ENCODE measurements at places on chromosomes 4 and X. TPM values are rescaled to one million over a fixed set of nuclear protein-coding genes. Genes with fewer than 3 reads are reported as not detected.

DNA sequence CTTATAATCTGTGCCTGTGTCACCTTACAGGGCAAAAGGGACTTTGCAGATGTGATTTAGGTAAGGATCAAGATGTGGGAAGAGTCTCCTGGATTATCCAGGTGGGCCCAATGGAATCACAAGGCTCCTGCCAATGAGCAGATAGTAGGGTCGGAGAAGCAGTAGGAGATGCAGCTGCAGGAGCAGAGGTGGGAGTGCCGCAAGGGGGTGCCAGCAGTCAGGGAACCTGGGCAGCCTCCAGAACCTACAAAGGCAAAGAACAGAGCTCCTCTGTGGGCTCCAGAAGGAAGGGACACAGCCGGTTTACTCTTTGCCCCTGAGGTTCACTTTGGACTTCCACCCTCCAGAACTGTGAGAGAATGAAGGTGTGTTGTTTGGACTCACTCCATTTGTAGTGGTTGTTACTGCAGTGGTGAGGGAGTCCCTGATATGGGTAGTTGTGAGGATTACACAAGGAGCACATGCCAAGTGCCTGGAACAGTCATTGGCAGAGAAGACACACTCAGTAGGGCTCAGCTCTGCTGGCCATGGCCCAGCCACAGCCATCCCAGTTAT lies 318.5 kb downstream of the EVC2 start:
- DNase-seq: no peak

GRCh38 chr4:108567831-108568230 lies 52.5 kb upstream of the RPL34 start:
- DNase-seq: no peak

DNA sequence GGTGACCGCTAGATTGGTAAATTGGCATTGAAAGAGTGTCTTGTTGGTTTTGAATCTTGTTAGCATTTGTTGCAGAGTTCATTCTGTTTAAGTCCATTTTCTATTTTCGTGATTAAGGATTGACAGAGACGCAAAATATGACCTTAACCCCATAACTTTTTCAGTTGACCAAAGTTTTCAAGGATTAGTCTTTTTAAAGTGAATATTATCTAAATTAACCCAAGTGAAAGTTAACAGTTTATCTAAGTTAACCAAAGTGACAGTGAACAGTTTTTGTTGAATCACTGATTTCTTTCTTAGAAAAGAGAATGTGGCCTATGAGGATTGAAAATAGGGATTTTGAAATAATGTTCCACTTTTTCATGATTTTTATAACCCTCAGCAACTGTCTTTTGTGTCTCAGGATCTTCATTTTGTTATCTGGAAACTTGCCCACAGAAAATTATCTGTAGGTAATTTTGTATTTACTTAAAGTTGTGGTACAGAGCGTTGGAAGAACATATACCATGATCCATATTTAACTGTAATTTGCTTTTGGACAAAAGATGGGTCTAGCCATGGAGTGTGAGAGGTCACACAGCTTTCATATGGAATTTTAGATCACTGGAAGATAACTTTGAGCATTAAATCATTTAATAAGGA lies 3.3 kb downstream of the CPEB2 start:
- no peak for DNase-seq

DNA sequence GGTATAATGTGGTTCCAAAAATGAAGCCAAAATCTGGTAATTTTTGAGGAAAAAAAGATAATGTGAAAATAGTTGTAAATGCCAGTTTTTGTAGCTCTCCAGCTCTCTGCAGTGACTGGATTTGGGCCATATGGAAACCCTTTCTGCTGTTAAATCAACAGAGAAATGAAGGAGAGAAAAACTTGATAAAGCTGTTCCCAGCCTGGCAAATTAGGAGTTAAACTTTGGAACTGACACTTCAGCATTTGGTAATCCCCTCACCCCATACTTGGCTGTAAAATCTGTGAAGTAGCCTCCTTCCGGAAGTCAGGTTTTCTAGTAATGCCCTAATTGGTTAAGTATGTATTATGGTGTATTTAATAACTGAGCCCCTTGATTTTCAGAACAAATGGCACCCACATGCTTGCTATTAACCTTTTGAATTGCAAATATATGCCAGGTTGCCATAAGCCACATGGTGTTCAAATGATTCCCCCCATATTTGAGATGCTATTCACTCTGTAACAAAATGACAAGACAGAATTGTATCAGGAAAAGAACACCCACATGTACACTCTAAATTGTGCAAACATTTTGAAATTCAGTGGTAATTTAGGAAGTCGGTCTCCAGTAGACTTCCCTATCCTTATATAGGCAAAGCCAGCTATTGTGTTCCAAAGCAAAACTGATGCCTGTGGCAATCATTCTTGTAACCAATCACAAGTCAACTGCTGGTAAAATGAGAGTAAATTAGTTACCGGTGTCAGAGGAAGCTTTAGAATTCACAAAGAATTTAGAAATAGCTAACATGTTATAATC lies 96.3 kb upstream of the ADAMTS3 start:
- DNase-seq: no peak

DNA sequence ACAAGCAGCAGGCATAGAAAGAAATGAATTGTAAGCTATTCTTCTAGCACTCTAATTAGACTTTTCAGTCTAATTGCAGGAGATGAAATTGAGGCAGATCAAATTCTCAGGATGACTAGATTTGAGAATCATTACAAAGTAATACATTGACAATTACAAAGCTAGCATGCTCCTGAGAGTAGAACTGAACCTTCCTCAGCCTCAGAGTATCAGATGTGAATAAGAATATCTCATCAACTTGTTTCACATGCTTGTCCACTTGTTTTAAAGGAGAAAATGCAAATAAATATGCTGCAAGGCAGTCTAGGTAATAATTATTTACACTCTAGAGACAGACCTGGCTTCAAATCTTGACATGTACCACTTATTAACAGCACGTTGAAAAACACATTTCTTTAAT lies 491.0 kb upstream of the MAGEB2 start:
- DNase-seq: no peak

GRCh38 chrX:115702982-115703381 lies 142.0 kb downstream of the PLS3 start:
- no peak for DNase-seq

- peak; percentile 62 for DNase-seq
Measured at GRCh38 chr4:46329118-46329976, 60.6 kb downstream of the GABRA2 start.

- no peak for DNase-seq
Measured at GRCh38 chr4:36677874-36678273, 396.5 kb downstream of the DTHD1 start.

DNA sequence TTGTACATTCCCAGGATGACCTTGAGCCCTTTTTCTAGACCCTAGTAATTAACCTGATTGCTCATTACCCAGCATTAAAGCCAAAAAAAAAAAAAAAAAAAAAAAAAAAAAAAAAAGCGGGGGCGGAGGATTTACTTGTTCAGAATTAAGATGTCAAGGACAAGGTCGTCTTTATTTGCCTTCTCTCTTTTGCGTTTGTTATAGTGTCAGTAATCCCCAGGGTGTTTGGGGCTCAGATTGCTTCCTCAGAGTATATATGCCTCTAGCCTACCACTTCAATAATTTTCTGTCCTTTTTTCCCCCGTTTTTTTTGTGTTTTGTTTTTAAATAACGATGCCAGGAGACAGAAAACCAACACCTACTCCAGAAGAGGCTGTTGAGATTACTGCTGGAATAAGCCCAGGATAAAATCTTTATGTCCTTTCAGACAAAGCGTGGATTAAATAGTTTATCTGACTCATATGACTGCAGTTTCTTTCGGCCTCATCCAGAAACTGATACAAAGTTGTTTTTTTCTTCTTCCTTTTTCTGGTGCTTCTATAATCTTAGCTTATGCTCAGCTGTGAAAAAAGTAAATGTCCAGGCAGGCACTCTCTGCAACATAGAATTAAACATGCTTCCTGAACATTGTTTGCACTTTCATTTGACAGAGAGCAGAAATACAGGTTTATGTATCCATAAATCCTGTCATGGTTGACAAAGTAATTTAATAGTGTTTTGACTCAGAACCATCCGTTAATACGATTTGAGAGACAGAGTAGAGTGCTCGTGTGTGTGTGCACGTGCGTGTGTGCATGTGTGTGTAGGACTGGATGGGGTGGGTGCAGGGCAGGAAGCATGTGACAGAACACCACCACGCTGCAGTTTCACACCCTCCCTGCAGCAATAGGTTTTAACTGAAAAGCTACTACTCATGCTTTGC lies 138.6 kb downstream of the AFF1 start:
- DNase-seq: no peak

GRCh38 chr4:146095091-146095690 lies 80.3 kb upstream of the LSM6 start:
- peak; percentile 25 for DNase-seq

DNA sequence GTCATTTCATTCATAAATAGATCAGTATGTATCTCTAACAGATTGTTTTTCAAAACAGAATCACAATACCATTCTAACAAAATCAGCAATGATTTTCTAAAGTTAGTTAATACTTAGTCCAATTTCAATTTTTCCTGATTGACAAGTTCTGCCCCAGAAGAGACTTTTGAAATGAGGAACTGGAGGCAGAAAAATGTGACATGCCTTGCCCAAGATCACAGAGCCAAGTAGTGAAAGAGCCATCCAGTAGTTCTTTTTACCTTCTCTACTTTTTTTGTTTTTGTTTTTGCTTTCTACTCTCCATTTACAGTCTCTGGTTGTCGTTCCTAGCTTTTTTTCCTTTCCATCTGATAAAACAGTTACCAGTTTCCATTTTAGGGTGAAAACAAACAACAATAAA lies 129.3 kb upstream of the TMEM164 start:
- no peak for DNase-seq

- DNase-seq: no peak
Measured at GRCh38 chr4:2096073-2096609, 37.0 kb downstream of the NAT8L start.

DNA sequence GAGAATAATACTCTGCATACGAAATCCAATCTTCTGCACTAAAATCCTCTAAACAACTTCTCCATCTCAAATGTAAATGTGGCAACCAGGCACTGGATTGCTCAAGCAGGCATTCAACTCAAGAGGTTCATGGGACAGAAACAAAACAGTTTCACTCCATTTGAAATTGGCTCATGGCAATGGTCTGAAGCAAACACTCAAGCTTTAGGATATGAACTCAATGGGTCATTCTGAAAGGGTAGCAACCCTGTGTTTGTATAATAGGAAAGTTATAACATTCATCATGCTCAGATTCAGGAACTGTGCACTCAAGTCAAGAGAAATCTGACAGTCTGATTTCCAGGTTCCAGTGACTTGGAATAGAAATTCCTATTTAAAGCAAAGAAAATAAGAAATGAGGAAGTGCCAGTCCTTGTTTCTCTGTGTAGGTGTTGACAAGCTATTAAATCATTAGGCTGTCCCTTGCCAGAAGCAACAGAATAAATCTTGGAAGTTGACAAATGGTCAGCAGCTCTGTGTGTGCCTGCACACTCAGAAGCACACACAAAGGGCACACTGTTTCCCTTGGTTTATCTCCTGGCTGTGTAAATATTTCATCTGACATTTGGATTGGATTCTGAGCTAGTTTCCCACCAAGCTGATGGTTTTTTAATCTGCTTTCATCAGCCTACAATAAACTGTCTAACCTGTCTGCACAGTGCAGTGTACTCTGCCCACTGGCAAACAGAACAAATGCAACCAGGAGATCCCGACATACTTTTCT lies 75.9 kb upstream of the CITED1 start:
- DNase-seq: no peak

GRCh38 chr4:1245481-1246051 lies 3.4 kb downstream of the CTBP1 start:
- no peak for DNase-seq

DNA sequence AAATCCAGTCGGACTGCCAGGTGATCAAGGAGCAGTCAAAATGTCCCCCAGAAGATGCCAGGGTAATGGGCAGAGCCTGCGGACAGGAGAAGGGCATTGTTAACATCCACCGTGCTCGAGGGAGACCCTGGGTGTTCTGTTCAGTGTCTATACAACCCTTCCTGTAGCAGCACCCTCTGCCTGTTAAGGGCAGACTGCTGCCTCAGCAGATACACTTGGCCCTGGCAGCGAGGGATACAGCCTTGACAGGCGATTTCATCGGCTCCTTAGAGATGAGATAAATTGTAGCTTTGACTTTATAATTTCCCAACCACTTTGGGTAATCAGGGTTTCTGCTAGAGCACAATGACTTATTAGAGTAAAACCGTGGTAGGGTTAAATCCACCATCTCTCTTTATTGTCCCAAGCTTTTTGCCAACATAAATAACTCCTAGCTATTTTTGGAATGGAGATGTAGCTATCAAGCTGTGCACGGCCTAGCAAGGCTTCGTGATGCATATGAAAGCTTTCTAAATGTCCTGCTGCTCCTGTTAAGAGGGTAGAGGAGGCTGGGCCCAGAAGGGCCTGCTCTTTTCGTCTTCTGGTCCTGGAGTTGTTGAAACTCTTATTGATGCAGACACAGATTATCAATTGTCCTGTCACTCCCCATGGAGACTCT lies 195.9 kb downstream of the CPEB2 start:
- DNase-seq: no peak

GRCh38 chrX:55778322-55778721 lies 60.8 kb downstream of the RRAGB start:
- DNase-seq: no peak

- DNase-seq: no peak
Measured at GRCh38 chr4:183287309-183287659, 32.8 kb downstream of the CLDN22 start.

DNA sequence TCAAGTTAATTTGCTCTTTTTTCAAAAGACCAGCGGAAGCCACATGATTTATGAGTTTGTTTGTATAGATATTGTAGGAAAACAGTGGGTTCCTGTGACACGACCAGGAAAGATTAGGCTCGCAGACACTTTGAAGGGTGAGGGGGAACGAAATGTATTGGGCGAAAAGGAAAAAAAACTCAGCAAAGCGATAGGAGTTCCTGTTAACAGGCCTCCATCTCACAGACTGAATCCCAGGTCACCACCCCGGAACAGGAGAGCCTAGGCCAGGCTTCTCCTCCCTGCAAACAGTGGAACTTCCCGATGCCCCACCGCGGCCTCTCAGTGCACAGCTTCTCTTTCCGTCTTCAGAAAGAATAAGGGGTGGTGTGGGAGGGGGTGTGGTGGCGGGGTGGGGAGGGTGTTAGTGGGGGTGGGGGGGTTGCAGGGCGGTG lies 181.8 kb upstream of the GPRIN3 start:
- DNase-seq: no peak

DNA sequence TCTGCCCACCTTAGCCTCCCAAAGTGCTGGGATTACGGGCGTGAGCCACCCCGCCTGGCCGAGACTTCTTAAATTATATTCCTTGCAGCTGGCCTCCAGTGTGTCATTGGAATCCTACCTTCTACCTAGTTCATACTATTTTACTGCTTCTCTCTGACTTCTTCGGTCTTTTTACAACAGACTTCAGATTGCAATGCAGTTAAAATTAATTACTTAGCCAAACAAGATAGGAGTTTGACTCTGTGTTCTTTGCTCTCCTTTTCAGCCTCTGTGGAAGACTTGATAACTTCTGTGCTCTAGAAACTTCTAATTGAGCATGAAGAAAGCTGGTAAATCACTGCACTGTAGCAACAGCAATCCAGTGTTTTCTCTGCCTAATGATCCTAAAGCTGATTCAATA lies 199.5 kb downstream of the GASK1B start:
- no peak for DNase-seq

Gene SYNPO2
- polyA plus RNA-seq: 16.2 TPM

Gene RBMX2
- polyA plus RNA-seq: 33.3 TPM

Gene CDX4
- not detected for polyA plus RNA-seq

Gene NDNF
- 89.5 TPM for polyA plus RNA-seq

Gene NFKB1
- polyA plus RNA-seq: 25.8 TPM

Gene DKK2
- 3.7 TPM for polyA plus RNA-seq

All from renal cortex interstitium (tissue), 15 donors.